Activated CD4-positive, alpha-beta T cell treated with anti-CD3 and anti-CD28 coated beads for 48 hours (primary cell): ENCODE measurements at places on chromosomes 13 and 19.

DNA sequence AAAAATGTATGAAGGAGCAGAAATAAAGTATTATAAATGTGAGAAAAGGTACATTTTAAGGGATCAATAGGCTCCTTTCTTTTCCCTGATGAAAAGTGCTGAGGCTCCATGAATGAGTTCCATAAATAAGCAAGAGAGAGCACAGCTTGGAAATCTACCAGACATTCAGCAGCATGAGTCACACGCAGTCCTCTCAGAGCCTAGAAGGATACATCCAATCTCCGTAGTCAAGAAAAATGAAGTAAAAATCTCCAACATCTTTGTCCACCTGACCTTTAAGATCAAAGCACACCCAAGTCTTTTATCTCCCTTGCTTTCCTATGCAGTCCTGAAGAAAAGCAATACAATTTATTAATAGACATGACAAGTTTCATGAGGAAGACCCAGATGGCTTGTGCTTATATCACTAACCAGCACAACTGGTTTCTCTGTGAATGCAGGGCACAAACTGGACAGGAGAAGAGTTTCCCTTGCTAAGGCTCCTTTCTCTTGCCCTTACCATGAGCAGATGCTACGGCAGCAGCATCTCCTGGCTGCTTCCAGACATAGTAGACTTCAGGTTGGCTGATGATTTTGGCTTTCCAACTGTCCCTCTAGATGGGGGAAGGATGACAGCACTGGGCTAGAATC lies 730.8 kb downstream of the EFNB2 start:
- DNase-seq: no peak

DNA sequence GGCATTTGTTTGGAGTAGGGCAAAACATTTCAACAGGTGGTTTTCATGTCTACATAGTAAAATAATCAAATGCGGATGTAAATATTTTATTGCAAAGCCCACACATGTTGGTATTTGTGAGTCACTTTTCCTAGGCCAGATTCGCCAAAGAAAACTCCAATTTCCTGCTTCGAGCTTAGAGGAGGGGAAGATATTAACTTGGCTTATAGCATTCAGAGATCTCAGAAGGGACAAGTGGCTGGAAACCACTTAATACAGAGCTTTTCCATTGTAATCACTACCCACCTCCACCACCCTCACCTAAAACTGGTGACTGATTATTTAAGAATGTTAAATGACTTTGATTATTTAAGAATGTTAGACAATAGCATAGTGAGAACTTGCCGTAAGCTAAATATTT lies 530.6 kb upstream of the SPRY2 start:
- no peak for DNase-seq

DNA sequence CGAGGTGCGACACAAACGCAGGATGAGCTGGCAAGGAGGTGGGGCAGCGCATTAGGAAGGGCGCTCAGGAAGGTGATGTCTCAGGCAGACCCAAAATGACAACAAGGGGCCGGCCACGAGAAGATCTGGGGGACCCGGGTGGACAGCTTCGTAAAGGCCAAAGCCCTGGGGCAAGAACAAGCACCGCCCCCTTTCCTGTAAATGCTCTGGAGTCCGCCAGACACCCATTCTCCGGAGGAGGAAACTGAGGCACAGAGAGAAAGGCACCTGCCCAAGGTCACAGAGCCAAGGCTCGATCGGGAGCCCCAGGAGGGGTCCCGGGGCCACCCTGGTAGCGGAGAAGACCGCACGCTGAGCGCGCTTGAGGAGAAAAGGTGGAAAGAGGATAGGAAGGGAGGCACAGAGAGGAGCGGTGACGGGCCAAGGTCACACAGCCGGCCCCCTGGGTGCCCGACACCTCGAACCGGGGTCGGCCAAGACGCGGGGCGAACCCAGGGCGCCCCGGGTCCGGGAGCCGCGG lies 571 bp downstream of the SAFB2 start:
- peak; percentile 16 for DNase-seq

DNA sequence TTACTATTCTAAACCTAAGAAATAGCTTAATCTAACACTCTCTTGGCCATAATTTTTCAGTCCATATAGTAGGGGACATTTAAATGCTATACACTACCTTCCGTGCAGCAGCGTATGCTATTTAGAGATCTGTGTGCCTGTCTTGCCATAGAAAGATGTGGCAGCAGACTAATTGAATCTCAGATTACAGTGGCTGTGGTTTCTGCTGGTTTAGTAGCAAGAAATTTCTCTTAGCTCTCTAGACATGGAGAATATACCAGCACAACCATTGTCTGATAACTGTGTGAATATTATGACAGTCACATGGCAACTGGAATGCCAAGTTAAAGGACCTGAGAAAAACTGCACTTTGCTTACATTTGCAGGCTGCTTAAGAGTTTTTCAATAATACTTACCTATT lies 672.4 kb upstream of the MIR17HG start:
- no peak for DNase-seq

DNA sequence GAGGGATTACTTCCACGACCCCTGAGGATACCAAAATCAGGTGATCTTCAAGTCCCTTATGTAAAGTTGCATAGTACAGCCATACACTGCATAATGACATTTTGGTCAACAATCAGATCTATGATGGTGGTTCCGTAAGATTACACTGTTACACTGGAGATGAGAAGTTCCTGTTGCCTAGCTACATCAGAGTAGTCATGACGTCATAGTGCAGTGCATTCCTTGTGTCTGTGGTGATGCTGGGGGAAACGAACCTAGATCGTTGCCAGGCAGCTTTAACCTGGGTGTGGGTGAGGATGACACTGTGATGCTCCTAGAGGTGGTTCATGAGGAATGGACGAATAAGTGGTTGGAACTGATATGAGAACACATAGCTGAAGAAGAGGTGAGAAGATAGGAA lies 9.1 kb downstream of the ZNF610 start:
- DNase-seq: no peak

DNA sequence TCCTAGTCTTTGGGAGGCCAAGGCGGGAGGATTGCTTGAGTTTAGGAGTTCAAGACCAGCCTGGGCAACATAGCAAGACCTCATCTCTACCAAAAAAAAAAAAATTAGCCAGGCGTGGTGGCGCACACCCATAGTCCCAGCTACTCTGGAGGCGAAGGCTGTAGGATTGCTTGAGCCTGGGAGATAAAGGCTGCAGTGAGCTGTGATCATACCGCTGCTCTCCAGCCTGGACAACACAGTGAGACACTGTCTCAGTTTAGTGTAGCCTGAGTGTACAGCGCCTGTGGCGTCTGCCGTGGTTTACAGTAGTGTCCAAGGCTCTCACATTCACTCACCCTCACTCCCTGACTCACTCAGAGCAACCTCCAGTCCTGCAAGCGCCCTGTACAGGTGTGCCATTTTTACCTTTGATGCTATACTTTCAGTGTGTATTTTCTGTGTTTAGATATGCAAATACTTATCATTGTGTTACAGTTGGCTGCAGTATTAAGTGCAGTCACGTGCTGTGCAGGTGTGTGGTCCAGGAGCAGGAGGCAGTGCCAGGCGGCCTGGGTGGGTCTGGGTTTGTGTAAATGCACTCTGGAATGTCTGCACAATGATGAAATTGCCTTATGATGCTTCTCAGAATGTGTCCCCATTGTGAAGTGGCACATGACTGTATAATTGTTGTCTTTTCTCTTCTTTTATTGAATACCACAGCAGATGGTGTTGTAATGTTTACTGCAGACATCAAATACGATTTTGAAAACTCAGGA lies 36.1 kb upstream of the DCUN1D2 start:
- no peak for DNase-seq

GRCh38 chr13:39484506-39485313 lies 118.3 kb downstream of the LHFPL6 start:
- DNase-seq: no peak

- no peak for DNase-seq
Measured at GRCh38 chr13:96581741-96582140, 412.5 kb downstream of the OXGR1 start.

- DNase-seq: no peak
Measured at GRCh38 chr13:42702716-42703115, 78.7 kb upstream of the FAM216B start.

- no peak for DNase-seq
Measured at GRCh38 chr13:60759499-60759898, 362.5 kb downstream of the TDRD3 start.

GRCh38 chr13:33582121-33582520 lies 235.8 kb upstream of the RFC3 start:
- no peak for DNase-seq

- no peak for DNase-seq
Measured at GRCh38 chr19:18699403-18700054, 16.0 kb downstream of the CRTC1 start.

- DNase-seq: no peak
Measured at GRCh38 chr19:34998777-34999497, 1.2 kb upstream of the GRAMD1A start.

DNA sequence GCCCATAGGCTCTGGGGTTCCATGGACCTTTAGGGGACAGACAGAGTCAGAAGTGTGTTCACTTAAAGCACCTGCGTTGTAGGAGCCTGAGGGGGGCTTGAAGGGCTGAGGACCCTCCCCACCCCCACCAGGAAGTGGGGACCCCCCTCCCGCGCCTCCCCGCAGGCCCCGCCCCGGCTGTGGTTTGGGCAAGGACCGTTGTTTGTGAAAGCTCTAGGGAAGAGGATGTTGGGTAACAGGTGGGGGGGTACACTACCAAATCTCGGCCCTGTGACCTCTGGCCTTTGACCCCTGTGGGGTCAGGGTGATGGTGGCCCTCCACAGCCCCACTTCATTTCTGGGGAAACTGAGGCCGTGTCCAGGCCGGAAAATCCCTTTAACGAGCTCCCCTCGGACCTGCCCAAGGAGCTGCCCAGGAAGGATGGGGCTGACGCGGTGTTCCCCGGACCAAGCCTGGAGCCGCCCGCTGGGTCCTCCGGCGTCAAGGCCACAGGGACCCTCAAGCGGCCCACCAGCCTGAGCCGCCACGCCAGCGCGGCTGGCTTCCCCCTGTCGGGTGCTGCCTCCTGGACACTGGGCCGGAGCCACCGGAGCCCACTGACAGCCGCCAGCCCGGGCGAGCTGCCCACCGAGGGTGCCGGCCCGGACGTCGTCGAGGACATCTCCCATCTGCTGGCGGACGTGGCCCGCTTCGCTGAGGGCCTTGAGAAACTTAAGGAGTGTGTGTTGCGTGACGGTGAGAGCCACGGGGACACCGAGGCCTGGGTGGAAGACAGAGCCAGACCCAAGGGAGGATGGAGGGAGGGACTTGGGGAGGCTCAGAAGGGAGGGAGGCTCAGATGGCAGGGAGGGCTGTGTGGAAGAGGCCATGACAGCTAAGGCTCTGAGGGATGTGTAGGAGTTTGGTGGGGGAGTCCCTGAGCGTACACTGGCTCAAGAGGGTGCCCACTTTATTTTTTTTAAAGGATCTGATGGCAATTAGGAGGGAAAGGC lies 1.3 kb downstream of the ARHGAP45 start:
- peak; percentile 63 for DNase-seq

DNA sequence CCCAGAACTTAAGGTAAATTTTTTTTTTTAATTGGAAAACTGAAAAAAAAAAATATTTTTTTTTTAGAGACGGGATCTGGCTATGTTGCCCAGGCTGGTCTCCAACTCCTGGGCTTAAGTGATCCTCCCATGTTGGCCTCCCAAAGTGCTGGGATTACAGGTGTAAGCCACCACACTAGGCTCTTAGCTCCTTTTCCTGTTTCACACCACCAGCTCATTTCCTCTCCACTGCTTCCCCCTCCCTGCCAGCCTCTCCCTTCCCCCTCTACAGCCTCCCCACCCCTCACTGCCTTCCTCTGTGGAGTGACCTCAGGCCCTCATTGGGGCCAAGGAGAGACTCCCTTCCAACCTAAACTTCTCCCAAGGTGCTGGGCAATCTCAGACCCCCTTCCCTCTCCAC lies 4.2 kb upstream of the GIPR start:
- no peak for DNase-seq

- no peak for DNase-seq
Measured at GRCh38 chr13:29845440-29846056, 4.9 kb downstream of the UBL3 start.

GRCh38 chr13:40341501-40341900 lies 324.9 kb downstream of the FOXO1 start:
- DNase-seq: no peak

DNA sequence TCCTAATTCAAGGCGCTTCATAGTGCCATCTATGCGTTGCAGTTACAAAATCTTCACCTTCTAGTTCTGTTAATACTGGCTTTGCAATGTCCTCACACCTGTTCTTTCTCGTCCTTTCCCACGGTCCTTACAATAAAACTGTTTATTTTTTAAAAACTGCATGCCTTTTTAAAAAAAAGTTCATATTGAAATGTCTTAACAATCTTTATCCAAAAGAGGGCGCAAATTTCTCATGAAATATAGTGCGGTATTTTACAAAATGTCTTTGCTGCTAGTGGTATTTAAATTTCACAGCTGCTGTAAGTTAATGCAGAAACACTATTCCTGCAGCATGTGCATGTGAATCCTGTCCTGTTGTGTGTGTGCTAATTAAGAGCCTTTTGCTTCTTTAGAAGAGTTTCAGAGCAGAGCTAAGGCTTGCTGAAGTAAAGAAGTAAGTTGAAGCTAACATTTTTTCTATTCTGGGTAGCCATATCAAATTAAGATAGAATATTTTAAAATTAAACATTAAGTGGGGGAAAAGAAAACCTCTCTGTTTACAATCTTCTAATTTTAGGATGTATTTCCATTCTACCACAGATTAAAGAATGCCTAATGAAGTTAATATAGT lies 15.8 kb upstream of the CLDN10 start:
- no peak for DNase-seq

GRCh38 chr13:36438594-36439483 lies 6.5 kb downstream of the CCNA1 start:
- DNase-seq: no peak

DNA sequence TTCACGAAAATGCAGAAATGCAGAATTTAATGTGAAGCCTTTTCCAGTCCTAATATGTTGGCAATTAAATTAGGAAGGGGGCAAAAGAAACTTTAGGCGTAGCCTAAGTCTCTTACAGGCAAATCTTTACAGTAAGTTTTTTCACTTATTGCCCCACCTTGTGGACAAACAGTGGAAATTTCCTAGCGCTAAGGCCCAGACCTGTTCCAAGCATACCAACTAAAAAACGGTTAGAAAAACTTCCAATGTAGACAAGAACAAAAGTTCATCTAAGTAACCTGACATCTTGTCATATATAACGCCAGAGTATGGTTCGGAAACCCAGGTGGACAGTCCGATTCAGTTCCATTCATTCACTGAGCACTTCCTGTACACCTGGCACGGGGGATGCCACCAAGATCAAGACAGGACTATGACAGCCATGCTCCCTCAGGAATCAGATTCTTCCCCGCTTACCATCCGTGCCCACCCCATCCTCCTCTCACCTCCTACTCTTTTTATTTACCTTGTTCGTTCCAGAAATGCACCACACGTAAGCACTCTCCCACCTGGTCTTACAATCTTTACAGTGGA lies 4.9 kb downstream of the ZAR1L start:
- peak; percentile 12 for DNase-seq

- DNase-seq: no peak
Measured at GRCh38 chr19:15673176-15673654, 328 bp downstream of the CYP4F12 start.

GRCh38 chr13:76803831-76804230 lies 82.4 kb downstream of the KCTD12 start:
- DNase-seq: no peak

- DNase-seq: no peak
Measured at GRCh38 chr19:13906910-13907309, 909 bp downstream of the CC2D1A start.
